ENCODE measurements at places on chromosomes 2 and 18.

GRCh38 chr2:164560181-164560792 is 61.0 kb downstream of the GRB14 start:
- no peak for DNase-seq

DNA sequence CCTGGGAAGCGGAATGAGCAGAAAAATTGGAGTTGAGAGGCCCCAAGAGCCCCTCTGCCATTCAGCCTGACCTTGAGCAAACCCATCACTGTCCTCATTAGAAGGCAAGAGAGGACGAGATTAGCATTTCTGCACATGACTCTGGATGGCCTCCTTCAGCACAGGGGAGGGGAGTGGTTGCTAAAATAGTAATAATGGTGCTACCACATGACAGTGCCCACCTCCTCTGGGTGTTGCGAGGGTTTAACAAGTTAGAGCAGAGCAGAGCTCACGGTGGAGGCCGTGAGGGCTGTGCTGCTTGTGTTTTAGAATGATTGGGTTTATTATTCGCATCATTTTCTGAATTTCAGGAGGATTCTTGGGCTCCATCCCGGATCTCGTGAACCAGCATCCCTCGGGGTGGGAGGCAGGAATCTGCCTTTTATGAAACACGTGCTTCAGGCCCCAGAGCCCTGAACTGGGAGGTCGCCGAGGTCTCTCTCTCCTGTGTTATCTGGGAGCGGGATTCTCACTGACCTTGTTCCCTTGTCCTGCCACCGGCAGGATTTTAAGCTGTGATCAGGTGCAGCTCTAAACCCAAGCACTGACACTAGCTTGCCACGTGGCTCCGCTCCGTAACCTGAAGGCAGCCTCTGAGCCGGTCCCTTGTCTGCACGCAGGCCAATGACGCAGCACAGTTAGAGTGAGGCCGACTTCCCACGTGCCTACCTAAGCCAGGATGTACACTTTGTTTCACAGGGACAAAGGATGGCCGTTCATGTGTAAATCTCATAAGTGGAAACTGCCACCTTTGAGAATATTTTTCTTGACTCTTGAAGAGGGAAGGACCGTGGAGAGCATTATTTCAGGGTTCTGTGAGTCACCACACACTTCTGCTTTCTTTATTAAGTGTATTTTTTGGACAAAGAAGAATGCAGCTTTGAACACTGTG is 142.3 kb downstream of the ACOXL start:
- DNase-seq: no peak

DNA sequence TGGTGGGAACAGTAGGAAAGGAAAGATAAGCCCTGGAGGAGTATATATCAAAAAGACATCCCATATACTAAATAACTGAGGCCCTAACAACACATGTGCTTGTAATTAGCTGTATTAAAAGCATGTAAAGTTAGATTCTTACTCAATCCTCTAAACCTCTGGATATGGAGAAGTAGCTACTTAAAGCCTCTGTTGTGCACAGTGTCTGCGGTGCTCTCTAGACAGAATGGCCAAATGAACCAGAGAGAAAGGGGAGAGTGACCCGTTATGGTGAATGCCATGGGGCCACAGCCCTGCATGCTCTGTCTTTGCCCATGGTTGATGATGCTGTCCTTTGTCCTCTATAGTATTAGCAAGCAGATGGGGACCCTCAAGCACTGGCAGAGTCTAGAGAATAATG is 104.4 kb upstream of the SLC8A1 start:
- DNase-seq: no peak

DNA sequence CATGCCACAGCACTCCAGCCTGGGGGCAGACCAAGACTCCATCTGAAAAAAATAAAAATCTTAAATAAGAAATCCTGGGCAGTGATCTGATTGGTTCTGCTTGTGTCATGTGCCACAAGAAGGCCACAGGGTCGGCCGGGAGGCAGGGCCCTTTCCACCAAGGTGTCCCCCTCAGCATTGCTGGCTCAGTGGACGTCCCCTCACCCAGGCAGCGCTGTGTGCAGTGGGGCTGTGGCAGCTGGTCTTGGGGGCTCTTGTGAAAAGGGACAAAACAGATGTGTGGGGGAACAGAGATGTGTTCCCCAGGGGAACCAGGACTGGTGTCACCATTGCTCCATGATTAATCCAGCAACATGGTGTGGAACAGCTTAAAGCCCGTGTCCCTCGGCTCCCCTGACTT is 60.5 kb downstream of the HS6ST1 start:
- DNase-seq: no peak

DNA sequence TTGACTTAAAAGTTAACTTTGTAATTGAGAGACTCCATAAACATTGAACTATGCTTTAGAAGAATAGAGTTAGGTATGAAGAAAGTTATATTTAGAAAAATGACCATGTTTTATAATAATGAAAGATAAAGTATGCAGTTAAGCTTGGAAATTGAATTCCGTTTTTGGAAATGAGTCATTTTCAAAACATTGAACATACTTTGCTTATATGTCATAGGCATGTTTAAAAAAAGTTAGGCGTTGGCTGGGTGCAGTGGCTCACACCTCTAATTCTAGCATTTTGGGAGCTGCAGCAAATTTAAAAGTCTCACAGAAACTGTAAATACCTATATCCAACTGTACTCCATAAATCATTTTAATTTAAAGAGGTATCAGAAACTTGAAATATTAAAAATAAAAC is 607.4 kb downstream of the CBLN2 start:
- DNase-seq: no peak

- DNase-seq: no peak
Observed at GRCh38 chr18:33210575-33211189, 229.8 kb downstream of the CCDC178 start.

DNA sequence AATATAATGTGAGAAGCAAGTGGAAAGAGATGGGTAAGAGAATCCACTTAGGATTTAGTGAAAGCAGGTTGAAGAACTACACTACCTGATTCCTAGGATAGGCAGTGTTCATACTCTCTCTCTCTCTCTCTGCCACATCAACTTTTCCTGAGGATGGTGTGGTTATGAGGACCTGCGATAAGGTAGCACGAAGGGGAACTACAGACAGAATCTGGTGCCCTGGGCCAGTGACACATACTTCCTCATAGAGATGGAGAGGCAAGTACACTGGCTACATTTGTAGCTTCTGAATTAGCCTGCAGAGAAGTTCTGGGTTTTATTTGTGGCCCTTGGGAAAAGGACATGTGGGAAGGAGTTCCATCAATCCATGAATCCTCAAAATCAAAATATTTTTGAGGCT is 44.5 kb downstream of the PTH2R start:
- DNase-seq: no peak

DNA sequence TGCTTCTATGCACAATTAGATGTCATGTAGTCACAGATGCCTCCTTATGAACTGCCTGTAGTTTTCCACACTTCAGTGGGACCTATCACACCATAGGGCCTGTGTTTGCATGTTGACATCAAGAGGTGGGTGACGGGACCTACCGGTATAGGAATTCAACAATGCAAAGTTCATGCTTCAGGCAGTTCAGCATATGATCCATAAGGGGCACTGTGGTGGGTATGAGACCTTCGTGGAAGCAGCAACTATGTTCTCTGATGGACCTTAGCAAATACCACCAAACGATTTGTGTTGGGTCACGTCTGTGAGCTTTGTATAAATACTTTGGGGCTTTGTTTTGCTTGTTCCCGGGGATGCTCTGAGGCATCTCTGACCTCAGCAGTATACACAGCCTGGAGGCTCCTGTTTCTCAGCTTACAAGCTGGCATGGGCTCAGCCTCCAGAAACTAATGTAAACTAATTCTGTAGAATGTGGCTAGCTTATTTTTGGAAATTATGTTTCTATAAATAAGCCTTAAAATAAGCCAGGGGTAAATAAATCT is 111.6 kb downstream of the DTNA start:
- no peak for DNase-seq

- DNase-seq: no peak
Observed at GRCh38 chr2:85656468-85656867, 11.5 kb downstream of the SFTPB start.

DNA sequence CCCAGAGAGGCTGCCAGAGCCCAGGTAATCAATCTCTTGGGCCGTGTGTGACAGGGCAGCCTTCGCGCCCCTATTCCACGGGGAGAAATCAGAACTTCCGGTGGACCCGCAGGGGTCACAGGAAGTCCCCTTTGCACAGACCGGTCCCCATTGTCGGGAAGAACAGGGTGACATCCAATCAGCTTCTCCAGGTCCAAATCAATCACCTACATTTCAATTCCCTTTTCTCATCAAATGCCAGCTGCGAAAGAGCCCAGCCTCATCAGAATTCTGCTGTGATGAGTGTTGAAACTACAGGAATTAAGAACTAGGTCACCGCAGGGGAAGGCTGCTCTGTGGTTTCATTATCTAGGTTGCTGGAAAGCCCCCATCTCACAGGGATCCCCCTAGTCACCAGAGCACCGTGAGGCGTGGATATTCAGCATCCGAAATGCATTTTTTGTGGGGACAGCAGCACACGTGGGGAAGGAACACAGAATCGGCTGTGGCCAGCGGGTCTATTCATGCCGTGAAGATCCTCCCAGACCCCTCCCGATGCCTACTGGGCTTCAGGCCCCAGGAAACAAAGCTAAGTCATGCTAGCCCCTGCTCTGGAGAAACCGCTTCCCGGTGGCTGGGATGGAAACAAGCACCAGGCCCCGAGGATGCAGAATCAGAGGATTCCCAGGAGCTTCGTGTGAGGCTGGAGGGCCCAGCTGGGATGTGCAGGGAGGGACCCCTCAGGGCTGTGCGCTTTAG is 193.7 kb upstream of the ID2 start:
- DNase-seq: no peak

DNA sequence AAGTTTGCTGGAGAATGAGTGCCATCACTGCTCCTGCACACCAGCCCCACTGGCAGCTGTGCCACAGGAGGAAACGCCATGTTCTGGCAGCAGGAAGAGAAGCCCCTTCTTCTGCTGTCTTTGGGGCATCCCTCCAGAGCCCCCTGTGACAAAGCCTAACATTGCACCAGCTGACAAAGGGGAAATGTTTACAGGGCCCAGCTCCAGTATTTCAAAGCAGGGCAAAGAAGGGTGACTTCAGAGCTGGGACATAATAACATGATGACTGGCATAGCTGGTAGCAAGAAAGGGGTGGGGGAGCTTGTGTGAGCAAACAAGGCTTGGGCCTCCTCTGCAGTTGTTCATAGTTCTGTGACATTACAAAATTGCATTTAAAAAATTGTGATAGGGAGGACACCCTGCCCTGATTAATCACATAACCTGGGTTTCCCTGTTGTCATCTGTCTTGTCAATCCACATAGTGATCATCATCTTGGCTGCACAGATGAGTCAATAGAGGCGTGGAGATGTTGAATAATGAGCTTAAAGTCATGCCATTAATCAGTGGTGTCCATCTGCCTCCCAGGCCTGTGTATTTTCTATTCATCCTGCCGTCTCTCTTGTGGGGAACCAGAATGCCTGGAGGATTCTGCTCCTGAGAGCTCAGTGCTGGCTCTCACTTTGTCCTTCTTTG is 29.1 kb upstream of the PDIA6 start:
- no peak for DNase-seq

GRCh38 chr2:43402002-43402401 is 175.6 kb upstream of the ZFP36L2 start:
- no peak for DNase-seq

- no peak for DNase-seq
Observed at GRCh38 chr2:214069254-214069653, 341.6 kb upstream of the VWC2L start.

DNA sequence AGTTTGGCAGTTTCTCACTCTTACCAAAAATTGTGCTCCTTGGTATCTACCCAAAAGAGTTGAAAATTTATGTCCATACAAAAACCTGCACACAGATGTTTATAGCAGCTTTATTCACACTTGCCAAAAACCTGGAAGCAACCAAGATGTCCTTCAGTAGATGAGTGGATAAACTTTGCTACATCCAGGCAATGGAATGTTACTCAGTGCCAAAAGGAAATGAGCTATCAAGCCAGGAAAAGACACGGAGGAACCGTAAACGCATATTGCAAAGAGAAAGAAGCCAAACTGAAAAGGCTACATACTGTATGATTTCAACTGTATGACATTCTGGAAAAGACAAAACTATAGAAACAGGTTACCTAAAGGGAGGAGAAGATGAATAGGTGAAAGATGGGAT is 36.1 kb downstream of the TMEM163 start:
- no peak for DNase-seq

DNA sequence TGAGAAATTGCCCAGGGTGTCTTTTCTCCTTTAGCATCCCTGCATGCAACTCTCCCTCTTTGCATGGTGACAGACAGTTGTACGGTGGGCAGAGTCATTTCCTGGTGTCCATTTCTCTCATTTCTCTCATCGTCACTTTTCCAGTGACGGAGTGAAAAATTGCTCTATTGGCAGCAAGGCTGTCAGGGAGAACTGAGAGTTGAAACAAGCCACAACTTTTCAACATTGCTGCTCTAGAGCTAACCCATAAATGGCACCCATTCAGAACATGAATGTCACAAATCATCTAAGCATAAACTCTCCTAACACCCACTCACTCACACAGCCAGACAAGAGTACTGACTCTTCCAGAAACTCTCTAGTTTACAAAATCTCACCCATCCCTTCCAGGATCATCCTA is 55.7 kb downstream of the ZC3H8 start:
- DNase-seq: no peak

- no peak for DNase-seq
Observed at GRCh38 chr2:171406044-171406443, 27.7 kb downstream of the METTL8 start.

DNA sequence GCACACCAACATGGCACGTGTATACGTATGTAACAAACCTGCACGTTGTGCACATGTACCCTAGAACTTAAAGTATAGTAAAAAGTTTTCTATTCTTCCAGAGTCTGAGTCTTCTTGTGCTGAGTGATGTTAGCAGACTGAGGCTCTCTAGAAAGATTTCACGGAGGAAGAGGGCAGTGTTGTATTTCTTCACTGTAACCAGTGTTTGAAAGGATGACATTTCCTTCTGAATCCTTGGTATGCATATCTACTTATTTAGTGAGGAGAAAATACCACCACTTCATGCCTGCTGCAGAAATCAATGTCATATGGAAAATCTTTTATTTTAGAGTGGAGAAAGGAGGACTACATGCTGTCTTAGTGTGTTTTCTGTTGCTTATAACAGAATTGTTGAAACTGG is 357.1 kb downstream of the CCDC85A start:
- no peak for DNase-seq

DNA sequence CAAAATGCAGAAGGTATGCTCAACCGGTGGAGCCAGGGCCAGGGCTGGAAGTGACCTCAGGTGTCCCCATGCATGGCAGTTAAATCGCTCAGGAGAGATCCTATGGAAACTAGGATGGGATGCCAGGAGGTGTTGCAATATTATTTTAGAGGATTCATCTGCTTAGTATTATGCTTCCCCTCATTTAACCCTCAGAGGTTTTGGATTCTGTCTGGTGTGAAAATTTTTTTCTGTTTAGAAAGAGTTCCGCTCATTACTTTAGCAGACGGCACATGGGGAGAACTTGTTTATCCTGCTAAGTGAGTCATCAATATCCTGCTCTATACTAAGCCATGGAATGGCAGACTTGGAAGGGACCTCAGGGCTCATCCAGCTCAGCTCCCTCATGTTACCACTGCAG is 42.5 kb downstream of the TRIB2 start:
- DNase-seq: no peak

DNA sequence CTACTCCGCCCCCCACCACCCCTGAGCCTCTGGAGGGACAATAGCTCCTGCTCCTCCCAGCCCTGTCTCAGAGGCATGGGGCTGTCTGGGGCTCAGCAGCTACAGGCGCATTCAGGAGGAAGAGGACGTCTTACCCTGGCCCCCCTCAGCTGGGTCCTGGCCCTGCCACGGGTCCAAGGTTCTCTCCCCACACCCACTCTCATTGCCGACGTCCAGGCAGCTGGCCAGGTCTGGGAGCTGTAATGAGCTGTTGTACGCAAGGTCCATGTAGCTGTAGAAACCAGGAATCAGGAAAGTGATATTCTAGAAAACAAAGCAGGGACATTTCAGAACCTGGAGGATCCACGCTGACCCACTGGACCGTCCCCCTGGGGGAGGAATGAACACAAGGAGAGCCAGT is 13.5 kb downstream of the PASK start:
- no peak for DNase-seq
